A549 treated with DMSO at 1 μM for 4 hours (cell line): ENCODE measurements at places on chromosomes 13 and 19. TPM values are rescaled to one million over a fixed set of nuclear protein-coding genes. Genes with fewer than 3 reads are reported as not detected.

The MED4 gene
- total RNA-seq = 36.3 to 43.4 TPM (median 39.7 TPM) in 5 replicates

The PPM1N gene
- 6.3 to 7.3 TPM (median 6.6 TPM) in 5 replicates for total RNA-seq

The MRPS12 gene
- total RNA-seq = 219 to 320 TPM (median 270 TPM) in 5 replicates

The IL12RB1 gene
- total RNA-seq = not detected in 5 replicates

The ZNF730 gene
- not detected in 5 replicates for total RNA-seq

The FSD1 gene
- total RNA-seq = 7.5 to 8.4 TPM (median 7.8 TPM) in 5 replicates

The FGF14 gene
- total RNA-seq = 0.03 TPM in 1 of 5 replicates, not detected in the others

The LPAR2 gene
- 2.7 to 4.9 TPM (median 4.1 TPM) in 5 replicates for total RNA-seq

The TNFSF9 gene
- total RNA-seq = 5.4 to 8.2 TPM (median 6.7 TPM) in 5 replicates

The MICU2 gene
- 15.8 to 19.6 TPM (median 17.3 TPM) in 5 replicates for total RNA-seq

The COL4A1 gene
- total RNA-seq = 79.5 to 108 TPM (median 95.5 TPM) in 5 replicates

The ZNF439 gene
- not detected in 5 replicates for total RNA-seq

The RAB3D gene
- 2.5 to 3.9 TPM (median 3.0 TPM) in 5 replicates for total RNA-seq

The SHC2 gene
- 0.82 to 1.1 TPM (median 0.95 TPM) in 5 replicates for total RNA-seq

The C19orf33 gene
- total RNA-seq = 635 to 743 TPM (median 686 TPM) in 5 replicates
